ENCODE measurements at places on chromosomes 4 and X.

DNA sequence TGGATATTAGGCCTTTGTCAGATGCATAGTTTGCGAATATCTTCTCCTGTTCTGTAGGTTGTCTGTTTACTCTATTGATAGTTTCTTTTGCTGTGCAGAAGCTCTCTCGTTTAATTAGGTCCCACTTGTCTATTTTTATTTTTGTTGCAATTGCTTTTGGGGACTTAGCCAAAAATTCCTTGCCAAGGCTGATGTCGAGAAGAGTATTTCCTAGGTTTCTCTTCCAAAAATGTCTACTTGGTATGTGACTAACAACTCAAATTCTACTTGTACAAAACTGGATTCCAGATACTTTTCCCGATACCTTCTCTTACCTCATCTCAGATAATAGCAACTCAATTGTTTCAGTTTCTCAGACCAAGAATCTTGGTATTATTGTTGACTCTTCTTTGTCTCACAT lies 142.4 kb upstream of the GLRA2 start:
- DNase-seq, result no peak

- no peak for DNase-seq
These were observed 4.5 kb downstream of the HAUS7 start for GRCh38 chrX:153465691-153466380.

GRCh38 chrX:106707771-106708454 lies 18.6 kb upstream of the RNF128 start:
- DNase-seq, result no peak

- DNase-seq, result no peak
These were observed 132.6 kb downstream of the ANAPC4 start for GRCh38 chr4:25509646-25510045.

GRCh38 chrX:139834879-139835278 lies 98.0 kb downstream of the ATP11C start:
- no peak for DNase-seq

- no peak for DNase-seq
These were observed 17.6 kb upstream of the KIAA1210 start for GRCh38 chrX:119145241-119145653.

- DNase-seq, result peak; percentile 60
These were observed 76.5 kb upstream of the BCOR start for GRCh38 chrX:40174001-40174853.

- DNase-seq, result no peak
These were observed 152.3 kb downstream of the CBR4 start for GRCh38 chr4:168857546-168858314.

- no peak for DNase-seq
These were observed 102.1 kb upstream of the PSAPL1 start for GRCh38 chr4:7536876-7537275.

DNA sequence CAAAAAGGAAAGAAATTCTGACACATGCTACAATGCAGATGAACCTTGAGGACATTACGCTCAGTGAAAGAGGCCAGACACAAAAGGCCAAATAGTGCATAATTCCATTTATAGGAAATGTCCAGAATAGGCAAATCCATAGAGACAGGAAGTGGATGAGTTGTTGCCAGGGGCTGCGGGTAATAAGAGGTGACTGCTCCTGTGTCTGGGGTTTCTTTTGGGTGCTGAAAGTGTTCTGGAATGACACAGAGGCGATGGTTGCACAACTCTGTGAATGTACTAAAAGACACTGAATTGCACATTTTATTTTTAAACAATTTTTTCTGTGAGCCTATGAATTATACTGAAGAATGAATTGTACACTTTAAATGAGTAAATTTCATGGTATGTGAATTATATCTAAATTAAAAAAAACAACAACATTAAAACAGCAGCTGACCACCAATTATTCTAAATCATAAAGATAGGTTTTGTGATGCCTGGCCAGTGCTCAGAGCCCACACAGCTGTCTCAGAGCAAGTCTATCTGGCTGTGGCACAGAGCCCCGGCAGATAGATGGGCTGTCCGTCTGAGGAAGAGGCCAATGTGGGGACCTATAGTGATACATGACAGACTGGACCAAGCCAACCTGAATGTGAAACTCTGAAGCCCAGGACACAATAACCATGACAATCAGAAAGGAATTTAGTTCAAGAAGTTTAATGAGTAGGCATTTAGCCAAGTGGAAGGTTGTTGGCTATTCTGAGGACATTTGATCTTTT lies 23.5 kb upstream of the IRAK1 start:
- DNase-seq, result no peak

GRCh38 chr4:186104114-186104889 lies at the start of gene FAM149A:
Gene FAM149A, plus strand, starts transcription at chr4:186104704.
- DNase-seq, result peak; percentile 18

DNA sequence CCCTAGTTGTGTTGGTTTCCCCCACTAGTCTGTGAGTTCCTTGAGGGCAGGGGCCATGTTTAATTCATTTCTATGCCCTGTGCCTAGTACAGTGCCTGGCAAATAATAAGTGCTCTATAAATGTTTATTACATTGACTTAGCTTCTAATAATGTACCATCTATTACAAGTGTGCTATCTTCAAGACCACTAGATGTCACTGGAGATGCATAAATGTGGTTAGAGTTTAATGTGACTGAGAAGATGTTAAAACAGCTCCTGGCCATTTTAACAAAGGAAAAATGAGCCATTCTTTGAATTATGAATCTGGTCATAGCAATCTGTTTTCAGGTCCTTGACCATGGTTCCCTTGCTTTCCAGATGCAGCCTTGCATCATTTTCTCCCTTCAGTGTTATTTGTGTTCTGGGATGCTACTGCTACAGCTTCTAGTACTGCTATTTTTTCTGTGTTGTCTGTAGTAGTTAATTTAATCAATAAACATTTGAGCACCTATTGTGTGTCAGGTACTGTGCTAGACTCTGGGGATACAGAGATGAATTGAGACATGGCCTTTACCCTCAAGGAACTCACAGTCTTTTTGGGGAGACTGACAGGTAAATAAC lies 43.2 kb downstream of the SLC9A6 start:
- DNase-seq, result no peak

- DNase-seq, result no peak
These were observed 46.8 kb downstream of the PSAPL1 start for GRCh38 chr4:7387925-7388324.

GRCh38 chrX:153651540-153652079 lies 4.6 kb downstream of the DUSP9 start:
- no peak for DNase-seq

GRCh38 chr4:122701965-122702364 lies 30.5 kb upstream of the BBS12 start:
- DNase-seq, result no peak

- DNase-seq, result no peak
These were observed 103.1 kb downstream of the CHIC2 start for GRCh38 chr4:53961351-53961750.

DNA sequence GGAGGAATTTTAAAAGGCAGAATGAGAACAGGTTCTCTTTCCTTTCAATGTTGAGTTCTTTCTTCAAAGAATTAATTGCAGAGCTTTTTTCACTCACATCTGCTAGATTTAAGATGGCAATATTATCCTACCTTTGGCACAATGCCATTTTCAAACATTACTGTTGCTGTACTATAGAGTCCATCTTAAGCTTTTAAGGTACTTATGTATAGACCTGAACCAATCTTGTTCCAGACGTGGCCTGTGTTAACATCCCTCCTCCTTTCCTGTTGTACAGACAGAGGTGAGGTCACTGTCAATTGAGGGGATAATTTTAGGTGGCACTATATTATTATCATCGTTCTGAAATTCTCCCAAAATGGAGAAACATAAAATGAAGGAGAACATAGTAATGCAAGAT lies 53.0 kb upstream of the MYOZ2 start:
- no peak for DNase-seq

DNA sequence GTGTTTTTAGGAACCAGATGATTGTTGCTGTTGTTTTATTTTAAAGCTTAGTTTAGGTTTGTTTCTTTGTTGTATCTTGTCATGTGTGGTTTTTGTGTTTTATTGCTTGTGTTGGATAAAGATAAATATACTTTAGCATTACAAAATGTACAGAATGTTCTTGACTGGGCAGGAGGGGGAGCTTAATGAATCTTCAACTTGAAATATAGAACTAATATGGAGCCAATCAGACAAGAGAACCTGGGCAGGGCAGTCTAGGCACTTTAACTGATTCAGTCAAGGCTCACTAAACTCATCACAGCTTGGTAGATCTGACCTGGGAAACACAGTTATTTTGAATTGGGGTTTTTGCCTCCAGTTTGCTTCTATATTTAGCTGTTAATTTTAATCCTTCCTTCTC lies 304.2 kb downstream of the ARHGAP24 start:
- DNase-seq, result no peak

DNA sequence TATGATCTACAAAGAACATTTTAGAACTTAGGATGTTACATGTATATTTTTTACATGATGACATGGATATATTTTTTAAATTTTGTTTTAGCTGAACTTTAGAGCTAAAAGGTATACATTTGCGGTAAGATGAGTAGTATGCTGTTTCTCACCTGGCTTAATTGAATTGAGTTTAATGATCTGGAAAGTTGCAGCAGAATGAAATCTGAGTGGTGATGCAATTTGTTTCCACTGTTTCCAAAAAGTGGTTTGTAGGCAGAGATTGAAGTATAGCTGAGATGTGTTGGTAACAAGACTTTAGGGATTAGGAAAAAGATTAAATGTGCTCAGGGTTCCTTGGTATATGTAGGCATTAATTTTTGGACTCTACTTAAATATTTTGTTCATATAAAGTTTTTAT lies 68.1 kb downstream of the HPF1 start:
- DNase-seq, result no peak

GRCh38 chr4:40299811-40300292 lies 35.3 kb upstream of the CHRNA9 start:
- no peak for DNase-seq

DNA sequence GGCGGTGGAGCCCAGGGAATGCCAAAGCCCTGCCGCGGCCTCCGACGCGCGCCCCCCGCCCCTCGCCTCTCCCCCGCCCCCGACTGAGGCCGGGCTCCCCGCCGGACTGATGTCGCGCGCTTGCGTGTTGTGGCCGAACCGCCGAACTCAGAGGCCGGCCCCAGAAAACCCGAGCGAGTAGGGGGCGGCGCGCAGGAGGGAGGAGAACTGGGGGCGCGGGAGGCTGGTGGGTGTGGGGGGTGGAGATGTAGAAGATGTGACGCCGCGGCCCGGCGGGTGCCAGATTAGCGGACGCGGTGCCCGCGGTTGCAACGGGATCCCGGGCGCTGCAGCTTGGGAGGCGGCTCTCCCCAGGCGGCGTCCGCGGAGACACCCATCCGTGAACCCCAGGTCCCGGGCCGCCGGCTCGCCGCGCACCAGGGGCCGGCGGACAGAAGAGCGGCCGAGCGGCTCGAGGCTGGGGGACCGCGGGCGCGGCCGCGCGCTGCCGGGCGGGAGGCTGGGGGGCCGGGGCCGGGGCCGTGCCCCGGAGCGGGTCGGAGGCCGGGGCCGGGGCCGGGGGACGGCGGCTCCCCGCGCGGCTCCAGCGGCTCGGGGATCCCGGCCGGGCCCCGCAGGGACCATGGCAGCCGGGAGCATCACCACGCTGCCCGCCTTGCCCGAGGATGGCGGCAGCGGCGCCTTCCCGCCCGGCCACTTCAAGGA lies at the start of gene FGF2:
Gene FGF2, plus strand, starts transcription at position 279 of the 705 bp plus-strand sequence. Its CDS starts 344 bp downstream, at position 623.
- peak; percentile 21 for DNase-seq

DNA sequence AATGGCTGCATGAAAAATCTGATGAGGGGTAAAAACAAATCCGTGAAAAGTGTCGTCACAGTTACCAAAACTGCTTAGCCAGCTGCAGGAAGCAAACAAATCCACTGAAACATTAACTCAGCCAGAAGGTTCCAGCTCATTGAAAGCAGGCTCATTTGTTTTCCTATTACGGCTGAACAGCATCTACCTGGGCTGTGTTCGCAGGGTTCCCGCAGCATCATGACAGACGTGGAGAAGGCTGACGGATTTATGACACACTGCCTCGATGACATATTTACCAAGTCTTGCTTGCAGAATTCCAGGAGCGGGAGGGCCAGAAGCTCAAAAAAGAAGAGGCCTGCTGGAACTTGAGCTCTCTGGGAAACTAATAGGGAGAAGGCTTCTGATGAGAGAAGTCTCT lies 781.1 kb downstream of the RAB28 start:
- DNase-seq, result no peak

GRCh38 chr4:64584125-64584524 lies 174.9 kb upstream of the TECRL start:
- DNase-seq, result no peak

GRCh38 chr4:47715716-47716416 lies 122.0 kb downstream of the CORIN start:
- DNase-seq, result no peak

DNA sequence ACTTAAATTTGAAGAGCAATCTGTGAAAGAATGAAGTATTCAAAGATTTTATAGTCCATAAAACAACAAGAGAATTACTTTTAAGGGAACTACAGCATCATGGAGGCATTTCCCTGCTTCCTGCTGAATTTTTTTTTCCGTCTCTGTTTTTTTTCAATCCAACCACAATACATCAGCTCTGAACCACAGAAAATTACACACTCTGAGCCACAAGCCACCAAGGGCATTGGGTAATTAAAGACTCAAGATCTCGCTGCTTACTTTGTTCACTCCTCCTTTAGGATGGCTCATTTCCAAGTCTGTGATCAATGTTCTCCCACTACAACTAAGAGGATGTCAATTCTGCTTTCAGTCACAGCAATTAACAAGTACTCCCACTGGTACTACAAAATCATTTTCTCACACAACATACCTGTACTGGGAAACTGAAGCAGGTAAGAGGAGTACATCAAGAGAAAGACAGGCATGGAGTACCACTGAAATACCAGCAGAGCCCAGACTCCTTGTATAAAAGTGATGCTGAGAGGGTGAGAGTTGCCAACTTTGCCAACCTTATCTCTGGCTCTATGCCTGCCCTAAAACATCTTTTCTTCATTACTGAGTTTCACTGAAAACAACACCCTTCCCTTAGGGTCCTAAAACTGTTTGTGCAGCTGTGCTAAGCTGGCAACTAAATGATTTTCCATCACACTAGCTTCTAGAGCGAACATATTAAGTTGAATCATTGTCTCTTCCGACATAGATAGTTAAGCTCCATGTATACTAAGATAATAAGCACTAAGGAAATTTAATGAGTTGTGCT lies 105.8 kb upstream of the MAGEB18 start:
- no peak for DNase-seq

DNA sequence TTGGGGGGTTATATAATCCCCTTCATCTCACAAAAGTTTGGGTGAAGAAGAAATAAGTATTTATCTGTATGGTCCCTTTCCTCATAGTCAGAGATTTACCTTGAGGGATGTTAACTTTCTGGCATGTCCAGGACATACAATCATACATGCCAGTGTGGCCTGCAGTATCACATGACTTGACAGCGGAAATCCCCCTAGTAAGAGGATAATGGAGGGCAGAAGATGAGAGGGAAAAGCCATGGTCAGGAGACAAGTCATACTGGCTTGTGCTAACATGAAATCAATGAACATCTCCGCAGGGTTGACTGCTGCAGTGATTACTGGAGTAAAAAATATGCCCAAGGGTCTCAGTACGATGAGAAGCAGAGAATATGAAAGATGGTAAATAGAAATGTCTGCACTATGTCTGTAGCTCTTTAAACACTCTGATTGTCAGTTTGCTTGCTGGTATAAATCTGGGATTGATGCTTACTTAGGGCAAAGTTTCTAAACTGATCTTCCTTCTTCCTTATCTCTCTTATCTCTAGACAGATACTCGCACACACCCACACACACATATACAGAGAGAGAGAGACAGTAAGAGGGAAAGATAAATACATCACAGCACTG lies 1385.6 kb upstream of the ADGRL3 start:
- DNase-seq, result no peak

- no peak for DNase-seq
These were observed 76.5 kb upstream of the SMARCAD1 start for GRCh38 chr4:94131212-94131611.

GRCh38 chr4:42543762-42544161 lies 113.1 kb downstream of the ATP8A1 start:
- no peak for DNase-seq
